Effector memory CD8-positive, alpha-beta T cell (primary cell): ENCODE measurements at places on chromosomes 3 and 15.
A peak's percentile ranks its signal among the peaks of the same experiment; 100 is the strongest.

DNA sequence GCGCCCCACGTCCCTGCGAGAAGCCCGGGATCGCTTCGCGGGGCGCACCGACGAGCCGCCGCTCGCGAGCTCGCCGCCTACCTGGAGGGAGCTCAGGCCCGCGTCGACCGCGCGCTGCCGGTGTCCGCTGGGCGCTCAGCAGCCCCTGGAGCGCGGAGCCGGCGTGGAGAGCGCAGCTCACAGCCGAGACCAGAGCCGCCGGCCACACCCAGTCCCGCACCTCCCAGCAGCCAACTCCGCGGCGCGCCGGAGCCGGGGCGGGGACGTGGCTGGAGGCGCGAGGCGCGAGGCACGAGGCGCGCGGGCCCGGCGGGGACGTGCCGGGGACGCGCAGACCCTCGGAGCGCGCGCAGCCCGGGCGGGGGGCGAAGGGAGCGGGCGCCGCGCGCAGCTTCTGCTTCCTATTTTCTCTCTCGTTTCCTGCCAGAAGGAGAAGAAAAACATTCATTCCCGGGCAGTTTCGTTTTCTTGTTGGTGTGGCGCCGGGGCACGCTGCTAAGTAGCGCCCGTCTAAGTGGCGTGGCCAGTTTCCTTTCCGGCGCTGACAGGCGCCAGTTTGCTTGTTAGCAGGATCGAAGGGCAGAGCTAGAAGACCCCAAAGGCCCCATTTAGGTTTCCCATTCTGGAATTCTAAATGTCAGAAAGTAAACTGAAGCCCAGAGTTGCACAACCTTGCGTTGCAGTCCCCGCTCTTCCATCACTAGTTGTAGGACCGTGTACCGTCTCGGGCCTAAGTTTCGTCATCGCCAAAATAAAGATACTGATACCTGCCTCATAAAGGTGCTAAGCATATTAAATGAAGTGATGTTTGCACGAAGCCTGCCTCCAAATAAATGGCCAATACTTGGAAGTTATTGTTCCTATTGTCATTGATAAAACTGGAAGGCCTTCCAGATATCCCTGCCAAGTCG is at the start of gene GNB4:
Gene GNB4, minus strand, starts transcription at position 206 of the 911 bp plus-strand sequence. CDS start 25,270 bp downstream, outside the sequence.
- DNase-seq: peak; percentile 8

GRCh38 chr3:100086401-100086800 is 27.9 kb downstream of the FILIP1L start:
- DNase-seq: no peak

DNA sequence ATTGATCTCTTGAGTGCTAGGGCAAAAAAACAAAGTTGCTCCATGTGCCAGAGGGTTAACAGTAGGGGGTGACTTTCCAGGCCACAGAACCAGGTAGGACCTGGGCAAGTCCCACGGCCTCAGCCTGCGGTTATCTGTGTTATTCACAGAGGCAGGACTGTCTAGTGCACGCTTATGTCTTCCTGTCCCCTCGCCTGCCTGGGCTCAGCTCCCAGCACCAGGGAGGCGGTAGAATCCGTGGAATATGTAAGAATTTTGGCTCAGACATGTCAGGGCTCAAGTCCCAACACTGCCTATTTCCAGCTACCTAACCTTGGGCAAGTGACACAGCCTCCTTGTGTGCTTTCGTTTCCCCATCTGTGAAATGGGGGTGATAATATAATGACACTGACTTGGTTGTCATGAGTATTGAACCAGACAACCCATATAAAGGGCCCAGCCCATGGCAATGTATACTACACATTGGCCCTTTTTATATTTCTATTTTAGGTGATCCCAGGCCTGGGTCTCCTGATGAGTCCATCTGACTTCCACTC is 44.3 kb upstream of the FLNB start:
- no peak for DNase-seq

DNA sequence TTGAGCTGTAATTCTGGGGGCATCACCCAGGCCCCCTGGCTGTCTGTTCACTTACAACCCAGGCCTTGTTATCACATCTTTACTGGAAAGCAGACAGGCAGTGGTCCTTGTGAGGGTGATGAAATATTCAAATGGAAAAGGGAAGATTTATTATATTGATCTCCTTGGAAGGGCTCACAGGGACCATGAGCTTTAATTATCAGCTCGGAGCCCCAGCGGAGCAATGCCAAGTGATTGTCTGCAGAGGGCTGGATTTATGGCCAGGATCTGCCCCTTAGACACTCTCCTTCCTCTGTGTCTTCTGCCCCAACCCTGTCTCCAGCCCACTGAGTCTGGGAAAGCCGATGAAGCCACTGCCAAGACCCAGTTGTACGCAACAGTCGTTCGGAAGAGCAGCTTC is 31.9 kb downstream of the CCDC33 start:
- no peak for DNase-seq

GRCh38 chr15:34610354-34610753 is 26.9 kb upstream of the GOLGA8B start:
- no peak for DNase-seq

DNA sequence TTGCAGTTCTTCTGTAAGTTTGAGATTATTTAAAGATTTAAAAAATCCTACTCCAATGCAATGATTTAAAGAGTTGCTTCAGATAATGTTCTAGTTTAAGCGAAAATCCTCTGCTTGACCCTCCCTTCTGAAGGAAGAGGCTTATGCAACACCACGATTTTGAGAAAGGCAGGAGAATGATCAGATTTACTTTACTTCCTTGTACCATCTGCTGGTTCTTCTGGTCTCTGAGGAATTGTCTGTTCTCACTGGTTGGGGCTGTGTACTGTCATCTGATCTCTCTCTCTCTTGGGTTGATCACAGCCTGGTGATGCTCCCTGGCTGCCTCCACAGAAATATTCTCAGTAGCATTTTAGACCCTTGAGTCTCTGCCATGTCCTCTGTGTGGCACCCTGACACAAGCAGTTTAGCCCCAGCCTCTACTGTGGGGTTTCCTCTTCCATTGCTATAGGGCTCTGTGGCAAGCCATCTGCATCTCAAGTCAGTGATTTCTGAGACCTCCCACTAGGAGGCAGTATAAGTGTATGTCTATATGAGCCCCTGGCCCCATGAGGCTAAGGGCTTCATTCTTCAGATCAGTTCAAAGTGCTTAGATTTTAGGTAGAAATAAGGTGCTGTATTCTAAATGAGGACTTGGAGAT is 50.8 kb upstream of the PLAAT1 start:
- DNase-seq: no peak

DNA sequence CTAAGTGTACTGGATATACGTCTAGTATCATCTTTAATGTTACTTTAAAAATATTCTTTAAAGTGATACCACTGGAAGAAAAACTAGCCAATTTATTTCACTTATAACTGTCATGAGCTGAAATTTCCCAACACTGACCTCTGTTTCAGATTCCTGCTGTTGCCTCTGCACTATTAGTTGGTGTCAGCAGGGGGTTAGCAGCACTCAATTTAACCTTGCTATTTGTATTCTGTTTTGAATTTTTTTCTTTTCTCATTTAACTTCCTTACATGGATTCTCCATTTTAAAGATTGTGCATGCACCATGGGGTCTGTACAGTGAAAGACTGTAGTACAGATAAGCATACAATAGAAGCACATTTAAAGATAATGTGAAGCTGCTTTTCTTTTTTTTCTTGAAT is 169.2 kb downstream of the UBE2E2 start:
- DNase-seq: no peak

DNA sequence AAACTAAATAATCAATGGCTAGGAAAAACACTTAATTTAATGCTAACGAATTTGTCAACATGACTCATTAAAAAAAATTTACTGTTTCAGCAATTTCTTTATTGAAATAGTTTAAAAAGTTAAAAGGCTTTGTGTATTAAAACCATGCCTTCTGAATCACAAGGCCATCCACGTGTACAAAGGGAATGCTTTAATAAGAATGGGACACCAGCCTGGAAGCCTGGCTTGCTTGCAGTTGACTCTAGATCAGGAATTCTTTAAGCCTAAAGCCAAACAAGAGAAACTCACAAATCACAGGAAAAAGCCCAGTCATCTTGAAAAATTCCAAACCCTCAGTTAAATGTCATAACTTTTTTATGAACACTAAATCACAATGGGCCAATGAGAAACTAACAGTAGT is 137.6 kb downstream of the PEAK1 start:
- no peak for DNase-seq

GRCh38 chr3:105429034-105429762 is 62.5 kb downstream of the ALCAM start:
- DNase-seq: no peak

GRCh38 chr3:147937341-147937740 is 528.2 kb downstream of the ZIC1 start:
- DNase-seq: no peak

- DNase-seq: no peak
These were observed 16.2 kb downstream of the NISCH start for GRCh38 chr3:52471371-52472238.

DNA sequence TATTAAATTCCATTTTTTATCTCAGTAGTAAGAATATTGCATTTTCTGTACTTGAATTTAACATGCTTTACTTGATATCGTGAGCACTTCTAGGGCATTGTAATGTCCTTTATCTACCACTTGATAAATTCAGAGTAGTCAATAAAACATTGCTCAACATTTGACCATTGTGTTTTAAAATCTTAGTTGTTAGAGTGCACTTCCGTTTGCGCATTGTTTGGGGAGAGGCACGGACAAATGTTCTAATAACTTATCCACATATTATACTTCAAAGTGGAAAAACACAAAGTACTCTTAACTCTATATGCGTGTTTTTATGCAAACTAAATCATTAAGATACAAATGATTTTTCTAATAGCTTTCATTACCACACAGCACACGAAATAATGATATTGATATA is 419 bp downstream of the FAM227B start:
- DNase-seq: no peak

DNA sequence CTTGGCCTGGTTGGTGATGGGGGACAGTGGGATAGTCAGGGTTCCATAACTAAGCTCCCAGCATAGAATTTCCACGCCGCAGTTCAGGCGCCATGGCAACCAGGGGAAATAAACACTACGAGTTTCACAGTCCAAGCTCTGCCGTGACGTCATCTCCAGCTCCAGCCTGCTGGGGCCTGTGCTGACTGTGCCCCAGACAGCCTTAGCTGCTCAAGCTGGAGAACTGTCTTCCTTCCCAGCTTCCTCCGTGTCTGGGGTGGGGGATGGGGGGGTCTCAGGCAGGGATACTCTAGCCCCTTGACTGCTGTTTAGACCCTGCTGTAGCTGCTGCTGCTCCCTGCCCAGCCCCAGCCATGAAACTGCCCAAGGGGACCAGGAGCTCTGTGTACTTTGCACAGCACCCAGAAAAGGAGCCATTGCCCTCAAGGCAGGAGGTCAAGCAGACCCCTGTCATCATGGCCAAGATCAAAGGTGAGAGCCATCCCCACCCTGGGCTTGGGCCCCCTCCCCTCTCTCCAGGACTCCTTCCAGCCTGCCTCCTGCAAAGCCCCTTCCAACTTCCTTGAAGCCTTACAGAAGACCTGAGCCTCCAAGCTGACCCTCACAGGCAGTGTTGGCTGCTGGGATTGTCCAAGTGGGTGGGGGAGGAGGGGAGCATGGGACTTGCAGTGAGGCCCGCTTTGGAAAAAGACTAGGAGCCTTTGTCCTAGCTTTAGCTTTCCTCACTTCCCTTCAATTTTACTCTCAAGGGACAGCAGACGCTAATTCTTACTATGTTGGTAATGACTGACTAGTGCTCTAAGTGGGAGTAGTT is 11.4 kb upstream of the CSPG4 start:
- no peak for DNase-seq

DNA sequence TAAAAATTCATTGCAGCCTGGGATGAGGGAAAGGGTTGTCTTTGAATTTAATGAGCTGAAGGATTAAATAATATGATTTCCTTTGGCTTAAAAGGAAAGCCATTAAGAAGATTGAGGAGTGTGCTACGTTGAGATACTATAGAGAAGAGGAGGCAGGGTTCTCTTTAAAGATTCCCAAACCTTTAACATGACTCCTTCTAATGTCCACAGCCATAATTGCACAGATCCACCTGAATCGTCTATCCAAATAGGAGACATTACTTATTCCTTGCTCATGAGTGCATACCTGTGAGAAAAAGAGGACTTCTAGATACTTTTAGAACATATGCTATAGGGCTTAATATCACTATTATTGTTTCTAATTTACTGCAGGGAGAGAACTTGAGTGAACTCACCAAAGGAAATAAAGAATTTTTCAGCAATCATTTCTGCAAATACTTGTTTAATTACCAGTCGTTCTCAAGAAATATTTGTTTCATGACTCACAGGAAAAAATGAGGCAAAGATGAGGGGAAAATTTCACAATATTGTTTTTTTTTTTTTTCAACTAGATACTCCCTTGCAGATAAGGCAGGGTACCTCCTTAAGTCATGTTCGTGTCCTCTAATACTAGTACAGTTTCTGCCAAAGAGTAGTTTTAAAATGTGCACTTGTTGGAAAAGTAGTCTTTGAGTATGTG is 8.9 kb upstream of the SUCNR1 start:
- DNase-seq: no peak

DNA sequence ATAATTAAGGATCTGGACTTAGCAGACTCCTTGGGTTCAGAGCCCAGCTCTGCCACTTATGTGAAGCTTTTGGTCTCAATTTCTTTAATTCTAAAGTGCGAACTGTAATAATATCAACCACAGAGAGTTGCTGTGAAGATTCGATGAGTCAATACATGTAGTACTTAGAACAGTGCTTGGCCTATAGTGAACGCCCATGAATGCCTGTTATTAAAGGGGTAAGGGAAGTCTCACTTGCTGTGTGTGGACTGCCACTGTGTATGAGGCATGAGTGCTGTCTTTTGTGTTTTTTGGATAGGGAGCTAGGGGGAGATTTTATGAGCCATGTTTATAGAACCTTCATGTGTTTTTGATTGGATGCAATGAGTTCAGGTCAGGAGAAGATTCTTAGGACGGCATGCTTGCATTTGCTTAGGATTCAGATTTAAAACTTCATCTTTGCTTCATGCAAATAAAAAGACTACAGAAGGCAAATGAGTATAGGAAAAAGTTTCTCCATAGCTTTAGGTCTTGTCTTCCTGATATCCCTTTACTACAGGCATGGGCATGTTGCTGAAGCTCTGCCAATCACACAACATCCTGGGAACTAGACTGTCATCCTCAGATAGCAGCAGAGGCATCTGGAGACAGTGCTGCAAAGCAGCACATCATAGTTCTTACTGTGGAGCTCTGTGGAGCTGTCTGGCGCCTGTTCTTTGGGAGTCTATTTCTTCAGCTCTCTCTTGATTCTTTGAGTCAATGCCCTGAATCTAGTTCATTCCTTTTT is 50.0 kb downstream of the PLS1 start:
- DNase-seq: no peak

DNA sequence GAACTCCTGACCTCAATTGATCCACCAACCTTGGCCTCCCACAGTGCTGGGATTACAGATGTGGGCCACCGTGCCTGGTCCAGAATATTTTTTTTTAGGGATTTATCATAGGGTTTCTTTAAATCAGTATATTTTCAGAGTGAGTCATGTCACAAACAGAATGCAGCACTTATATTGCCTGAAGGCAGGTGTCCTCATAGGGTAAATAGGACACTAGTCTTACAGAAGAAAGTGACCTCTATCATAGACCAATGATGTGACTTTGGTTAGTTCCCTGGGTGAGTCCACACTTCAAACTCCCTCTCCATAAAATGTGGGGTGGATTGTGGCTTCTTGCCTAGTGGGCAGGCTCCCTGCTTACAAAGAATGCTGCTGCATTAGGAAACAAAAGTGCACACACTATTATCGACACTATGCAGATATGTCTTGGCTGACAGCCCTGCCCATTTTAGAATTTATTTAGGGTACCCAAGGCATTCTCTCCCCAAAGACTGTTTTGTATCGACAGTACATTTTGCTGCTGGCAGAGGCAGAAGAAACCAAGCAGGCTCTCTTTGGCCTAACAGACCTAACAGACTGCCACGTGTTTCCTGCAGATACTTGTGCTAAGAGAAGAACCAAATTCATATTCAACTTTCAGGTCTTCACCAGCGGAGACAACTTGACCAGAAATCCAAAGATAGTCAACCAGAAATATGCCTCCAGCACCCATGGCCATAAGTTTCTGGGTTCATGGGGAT is 125.0 kb downstream of the MOBP start:
- DNase-seq: no peak
